ENCODE measurements at places on chromosomes 2 and 18. TPM values are rescaled to one million over a fixed set of nuclear protein-coding genes. Genes with fewer than 3 reads are reported as not detected.

DNA sequence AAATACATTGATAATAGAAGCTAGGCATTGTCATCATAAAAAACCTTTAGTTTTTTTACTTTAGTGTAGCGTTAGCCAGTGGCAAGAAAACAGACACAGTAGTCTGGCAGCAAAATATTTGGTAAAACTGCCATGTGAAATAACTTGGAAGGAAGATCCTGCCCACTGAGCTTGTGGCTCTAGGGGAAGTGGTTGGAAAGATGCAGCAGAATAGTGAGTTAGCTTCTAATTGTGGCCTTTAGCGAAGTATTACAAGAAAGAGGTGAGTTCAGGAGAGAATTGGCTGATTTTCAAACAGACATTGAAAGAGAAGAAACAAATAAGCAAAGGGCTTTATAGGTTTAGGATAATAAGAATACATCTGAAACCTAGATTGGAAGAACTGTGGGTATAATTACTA is 1887.8 kb upstream of the CELF4 start:
- no peak for DNase-seq

- DNase-seq, result no peak
Observed at GRCh38 chr2:219037783-219038499, 3.4 kb downstream of the CFAP65 start.

DSC2 gene
- 0.01 TPM for polyA plus RNA-seq

GRCh38 chr2:96587843-96588242 is 50.3 kb downstream of the KANSL3 start:
- no peak for DNase-seq

DNA sequence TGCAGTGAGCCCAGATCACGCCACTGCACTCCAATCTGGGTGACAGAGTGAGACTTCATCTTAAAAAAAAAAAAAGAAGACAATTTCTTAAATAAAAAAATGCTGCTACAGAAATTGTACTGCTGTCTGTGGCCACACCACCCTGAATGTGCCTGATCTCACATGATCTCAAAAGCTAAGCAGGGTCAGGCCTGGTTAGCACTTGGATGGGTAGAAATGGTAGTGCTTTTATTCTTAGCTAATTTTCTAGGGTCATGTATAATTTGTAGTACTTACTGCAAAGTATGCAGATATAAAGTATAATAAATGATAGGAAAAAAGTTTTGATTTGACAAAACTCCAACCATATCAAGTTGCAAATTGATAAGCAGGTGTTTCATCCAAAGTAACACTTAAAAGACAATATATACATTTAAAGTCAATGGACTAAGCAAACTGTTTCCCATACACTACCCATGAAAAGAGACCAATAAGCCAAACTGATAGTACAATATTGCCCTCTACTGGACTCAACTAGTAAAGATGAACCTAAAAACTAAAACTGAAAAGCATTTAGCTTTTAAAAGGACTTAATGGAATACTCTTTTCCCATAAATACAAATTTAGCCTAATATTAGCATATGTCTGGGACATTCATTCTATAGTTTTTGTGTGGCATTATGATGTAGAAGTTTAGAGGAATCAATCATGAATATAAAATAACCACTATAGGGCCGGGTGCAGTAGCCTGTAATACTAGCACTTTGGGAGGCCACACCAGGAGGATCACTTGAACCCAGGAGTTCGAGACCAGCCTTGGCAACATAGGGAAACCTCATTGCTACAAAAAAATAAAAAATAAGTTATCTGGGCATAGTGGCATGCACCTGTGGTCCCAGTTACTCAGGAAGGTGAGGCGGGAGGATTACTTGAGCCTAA is 18.6 kb upstream of the PEX13 start:
- DNase-seq, result peak; percentile 79

DNA sequence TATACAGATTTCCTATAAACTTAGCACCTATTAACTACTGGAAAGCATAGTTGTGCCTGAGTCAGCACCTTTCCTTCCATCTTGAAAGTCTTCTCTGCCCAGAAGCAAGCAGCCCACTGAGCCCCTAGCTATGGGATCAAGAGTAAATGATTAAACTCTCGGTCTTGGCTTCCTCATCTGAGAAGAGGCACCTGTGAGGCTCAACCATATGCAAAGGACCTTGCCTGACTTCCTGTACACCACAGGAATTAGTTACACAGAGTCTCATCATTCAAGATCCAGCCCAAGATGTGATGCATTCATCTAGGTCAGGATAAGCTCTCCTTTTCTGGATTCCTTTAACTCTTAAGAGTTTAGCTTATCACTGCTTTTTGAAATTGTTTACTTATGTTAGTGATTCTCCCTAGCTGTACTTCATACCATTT is 96.0 kb downstream of the CDH2 start:
- DNase-seq, result no peak

DNA sequence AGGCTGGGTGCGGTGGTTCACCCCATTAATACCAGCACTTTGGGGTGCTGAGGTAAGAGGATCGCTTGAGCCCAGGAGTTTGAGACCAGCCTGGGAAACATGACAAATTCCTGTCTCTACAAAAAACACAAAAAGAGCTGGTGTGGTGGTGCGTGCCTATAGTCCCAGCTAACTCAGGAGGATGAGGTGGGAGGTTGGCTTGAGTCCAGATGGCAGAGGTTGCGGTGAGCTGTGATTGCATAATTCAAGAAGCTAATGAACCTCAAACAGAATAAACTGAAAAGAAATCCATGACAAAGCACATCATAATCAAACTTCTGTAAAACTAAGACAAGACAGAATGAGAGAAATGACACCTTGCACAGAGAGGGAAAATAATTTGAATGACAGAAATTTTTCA is 54.8 kb downstream of the SEMA4F start:
- no peak for DNase-seq

DNA sequence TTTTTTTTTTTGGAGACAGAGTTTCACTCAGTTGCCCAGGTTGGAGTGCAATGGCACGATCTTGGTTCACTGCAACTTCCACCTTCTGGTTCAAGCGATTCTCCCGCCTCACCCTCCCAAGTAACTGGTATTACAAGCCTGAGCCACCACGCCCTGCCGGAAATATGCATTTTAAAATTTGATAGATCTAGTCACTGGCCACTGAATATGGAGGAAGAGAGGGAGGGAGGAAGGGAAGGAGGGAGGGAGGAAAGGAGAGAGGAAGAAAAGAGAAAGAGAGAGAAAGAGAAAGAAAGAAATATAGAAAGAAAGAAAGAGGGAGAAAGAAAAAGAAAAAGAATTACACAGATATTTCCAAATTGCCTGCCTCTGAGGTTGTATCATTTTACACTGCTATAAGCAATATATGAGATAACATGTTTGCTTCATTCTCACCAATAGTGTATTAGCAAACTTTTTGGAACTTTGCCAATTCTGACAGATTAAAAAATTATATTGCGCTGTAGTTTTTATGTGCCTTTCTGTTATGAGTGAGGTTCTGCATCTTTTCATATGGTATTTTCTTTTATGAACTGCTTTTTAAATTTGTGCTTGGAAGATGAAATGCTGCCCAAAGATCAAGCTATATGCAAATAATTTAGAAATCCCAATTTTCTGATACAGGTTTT is 161.2 kb upstream of the MAP3K20 start:
- no peak for DNase-seq

DNA sequence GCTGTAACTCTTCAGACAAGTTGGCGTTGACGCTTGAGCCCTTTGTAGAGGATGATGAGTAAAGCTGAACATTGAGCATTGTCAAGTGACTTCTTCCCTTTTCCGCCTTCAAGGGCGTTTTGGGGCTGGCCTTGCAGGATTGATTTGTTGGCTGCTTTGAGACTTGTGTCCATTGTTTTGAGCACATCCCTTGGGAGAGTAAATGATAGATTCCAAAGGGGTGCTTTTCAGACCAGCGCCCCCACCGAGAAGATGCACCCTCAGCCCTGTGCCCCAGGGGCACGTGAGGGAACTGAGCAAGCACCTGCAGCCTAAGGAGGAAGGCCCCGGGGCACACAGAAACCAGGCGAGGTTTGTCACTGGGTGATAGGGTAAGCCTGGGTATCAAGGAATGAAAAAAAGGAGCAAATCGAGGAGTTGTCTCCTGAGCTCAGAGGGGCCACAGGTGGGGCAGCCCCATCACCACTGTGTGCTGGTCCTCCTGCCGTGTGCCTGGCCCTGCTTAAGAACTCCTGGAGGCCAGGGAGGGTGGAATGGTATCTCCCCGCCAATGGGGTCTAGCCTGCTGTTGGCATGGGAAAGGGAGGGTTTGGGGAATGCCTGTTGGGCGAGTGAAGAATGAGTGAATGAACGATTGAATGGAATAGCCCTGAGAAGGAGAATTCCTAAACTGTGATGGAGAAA is 64.0 kb downstream of the RAB31 start:
- DNase-seq, result no peak

GRCh38 chr2:55115761-55116597 is 65.7 kb upstream of the RTN4 start:
- DNase-seq, result no peak

GRCh38 chr2:237815637-237816036 is 17.1 kb downstream of the RBM44 start:
- DNase-seq, result no peak

- DNase-seq, result no peak
Observed at GRCh38 chr2:166088634-166089033, 39.2 kb downstream of the SCN1A start.

DNA sequence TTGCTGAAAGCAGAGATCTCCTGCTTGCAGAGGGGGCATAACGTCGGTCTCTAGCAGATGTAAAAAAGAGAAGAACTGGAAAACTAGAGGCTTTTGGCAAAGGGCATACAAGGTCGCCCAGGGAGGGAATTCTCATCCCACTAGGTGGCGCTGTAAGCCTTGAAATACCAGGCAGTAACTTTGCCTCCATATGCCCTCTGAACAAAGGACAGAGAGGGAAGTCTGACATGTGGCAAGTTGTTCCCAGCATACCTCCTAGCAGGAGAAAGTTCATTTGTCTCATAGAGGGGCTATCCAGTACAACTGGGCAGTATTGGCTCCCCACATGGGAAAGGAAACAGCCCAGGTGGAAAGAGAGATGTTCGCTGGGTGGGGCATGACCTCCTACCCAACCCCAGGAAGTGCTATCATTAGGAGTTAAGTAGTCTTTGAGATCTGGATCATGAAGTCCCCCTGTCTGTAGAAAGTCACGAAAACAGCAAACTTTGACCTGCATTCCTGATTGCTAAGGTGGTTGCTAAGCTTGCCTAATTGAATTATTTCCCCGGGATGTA is 39.9 kb downstream of the STK17B start:
- DNase-seq, result peak; percentile 63

RAB6D gene
- not detected for polyA plus RNA-seq

DNA sequence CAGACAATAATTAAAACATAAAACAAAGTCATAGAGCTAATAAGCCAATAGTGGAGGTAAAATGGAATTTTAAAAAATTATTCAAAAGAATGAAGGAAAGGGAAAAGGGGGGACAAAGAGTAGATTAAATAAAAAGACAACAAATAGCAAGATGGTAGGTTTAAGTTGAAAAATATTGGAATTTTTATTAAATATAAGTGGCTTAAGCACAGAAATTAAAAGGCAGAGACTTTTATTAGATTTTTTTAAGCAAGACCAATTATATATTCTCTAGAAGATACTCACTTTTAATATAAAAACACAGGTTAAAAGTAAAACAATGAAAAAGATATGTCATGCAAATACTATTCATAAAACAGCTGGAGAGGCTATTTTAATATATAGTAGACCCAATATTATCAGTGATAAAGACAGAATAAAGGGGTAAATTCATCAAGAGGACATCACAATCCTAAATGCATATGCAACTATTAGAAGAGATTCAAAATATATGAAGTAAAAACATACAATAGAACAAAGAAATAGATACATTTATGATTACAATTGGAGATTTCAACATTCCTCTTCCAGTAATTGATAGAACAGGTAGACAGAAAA is 98.7 kb downstream of the CYP26B1 start:
- DNase-seq, result no peak

DNA sequence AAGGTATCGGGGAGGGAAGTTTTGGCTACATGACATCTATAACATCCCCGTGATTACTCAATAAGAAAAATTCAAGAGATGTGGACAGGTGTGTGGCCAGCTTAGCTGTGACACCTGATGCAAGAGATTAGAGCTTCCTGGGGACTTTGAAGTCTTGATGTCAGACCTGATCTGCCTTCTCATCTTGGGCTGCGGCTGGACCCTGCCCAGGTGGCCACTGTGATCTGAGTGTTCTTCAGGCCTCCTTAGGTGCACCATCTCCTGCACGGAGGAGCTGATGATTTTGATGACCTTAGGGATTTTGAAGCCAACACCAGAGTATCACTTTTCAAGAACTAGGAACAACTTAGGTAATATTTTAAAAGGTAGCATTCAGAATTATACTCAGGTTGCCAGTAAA is 113.5 kb downstream of the FEZ2 start:
- DNase-seq, result no peak

GRCh38 chr2:213238753-213239495 is 45.3 kb upstream of the SPAG16 start:
- no peak for DNase-seq

GRCh38 chr2:10303694-10304378 is 1.1 kb downstream of the HPCAL1 start:
- DNase-seq, result peak; percentile 76

DNA sequence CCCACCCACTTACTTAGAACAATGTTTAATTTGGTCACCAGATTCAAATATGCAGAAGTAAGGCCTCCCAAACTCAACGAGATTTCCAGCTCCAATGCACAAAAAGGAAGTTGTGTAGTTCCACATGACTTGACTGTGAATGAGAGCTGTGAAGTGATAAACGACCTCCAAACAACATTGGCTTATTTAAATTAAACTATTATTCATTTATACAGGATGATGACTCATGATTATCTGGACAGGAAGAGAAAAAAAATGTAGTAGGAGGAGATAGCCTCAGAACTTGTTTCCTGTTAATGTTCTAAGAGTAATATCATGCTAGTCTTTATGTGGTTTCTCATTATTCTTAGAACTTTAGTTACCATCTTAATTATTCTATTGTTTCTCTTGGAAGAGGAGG is 237.3 kb downstream of the C1D start:
- peak; percentile 36 for DNase-seq

GRCh38 chr2:33633315-33633714 is 34.2 kb upstream of the FAM98A start:
- DNase-seq, result no peak

- DNase-seq, result no peak
Observed at GRCh38 chr2:61626827-61627226, 88.7 kb upstream of the XPO1 start.

TMEM247 gene
- not detected for polyA plus RNA-seq

- DNase-seq, result peak; percentile 87
Observed at GRCh38 chr2:39377226-39377939, 59.7 kb downstream of the MAP4K3 start.

GRCh38 chr2:172415157-172415864 is 12.1 kb upstream of the ITGA6 start:
- DNase-seq, result no peak

- no peak for DNase-seq
Observed at GRCh38 chr2:112939425-112939824, 28.5 kb downstream of the IL37 start.
